Foreskin keratinocyte (primary cell): ENCODE measurements at places on chromosomes 5 and 9. TPM values are rescaled to one million over a fixed set of nuclear protein-coding genes. Genes with fewer than 3 reads are reported as not detected.

SLIT3 gene
- total RNA-seq: 5.6 and 9.9 TPM in 2 replicates

SPAG8 gene
- total RNA-seq: 0.35 and 0.58 TPM in 2 replicates

CDH6 gene
- total RNA-seq: not detected in 2 replicates

LTC4S gene
- 0.60 and 0.71 TPM in 2 replicates for total RNA-seq

PCDHB3 gene
- 0.03 and 0.04 TPM in 2 replicates for total RNA-seq

GFI1B gene
- not detected in 2 replicates for total RNA-seq

CKMT2 gene
- not detected in 2 replicates for total RNA-seq

HTR4 gene
- total RNA-seq: not detected in 2 replicates

POLK gene
- 20.1 and 20.8 TPM in 2 replicates for total RNA-seq

NIPAL4 gene
- total RNA-seq: 5.6 and 13.0 TPM in 2 replicates

PKD2L2 gene
- total RNA-seq: not detected in 2 replicates

LCN12 gene
- total RNA-seq: 0.31 TPM in 1 of 2 replicates, not detected in the other

RFK gene
- total RNA-seq: 19.8 and 22.4 TPM in 2 replicates

CRAT gene
- 9.0 and 9.6 TPM in 2 replicates for total RNA-seq

GPR150 gene
- 0.07 TPM in 1 of 2 replicates, not detected in the other for total RNA-seq

PCDHGB2 gene
- under 0.01 and 0.17 TPM in 2 replicates for total RNA-seq

PCDHGA11 gene
- 1.7 and 2.7 TPM in 2 replicates for total RNA-seq

GFPT2 gene
- 0.04 and 0.07 TPM in 2 replicates for total RNA-seq

PCDHA13 gene
- total RNA-seq: 0.03 and 0.04 TPM in 2 replicates

TMOD1 gene
- not detected in 2 replicates for total RNA-seq
